EH (cell line): ENCODE measurements at places on chromosomes 13 and 19.

DNA sequence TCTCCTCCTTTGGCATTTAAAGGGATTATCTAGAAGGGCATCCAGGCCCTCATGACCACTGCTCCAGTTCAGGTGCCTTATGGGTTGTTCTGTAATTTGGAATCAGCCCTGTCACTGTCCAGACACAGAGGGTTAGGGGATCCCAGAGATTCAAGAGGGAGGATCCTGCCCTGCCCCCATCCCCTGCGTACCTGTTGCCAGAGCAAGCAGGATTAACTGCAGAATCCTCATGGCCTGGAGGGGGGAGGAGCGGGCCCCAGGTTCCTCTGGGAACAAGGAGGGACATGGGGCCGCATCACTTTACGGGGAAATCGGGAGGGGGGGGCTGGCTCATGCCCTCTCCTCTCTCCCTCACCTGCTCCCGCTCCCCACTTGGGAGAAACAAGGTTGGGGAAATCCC lies 1.0 kb downstream of the KLK11 start:
- no peak for DNase-seq

GRCh38 chr19:49863935-49864320 lies 3.4 kb downstream of the PNKP start:
- no peak for DNase-seq

- no peak for DNase-seq
These were observed 16.1 kb downstream of the CEACAM21 start for GRCh38 chr19:41591951-41592562.

GRCh38 chr13:23288564-23288963 lies 107.8 kb downstream of the SGCG start:
- no peak for DNase-seq

DNA sequence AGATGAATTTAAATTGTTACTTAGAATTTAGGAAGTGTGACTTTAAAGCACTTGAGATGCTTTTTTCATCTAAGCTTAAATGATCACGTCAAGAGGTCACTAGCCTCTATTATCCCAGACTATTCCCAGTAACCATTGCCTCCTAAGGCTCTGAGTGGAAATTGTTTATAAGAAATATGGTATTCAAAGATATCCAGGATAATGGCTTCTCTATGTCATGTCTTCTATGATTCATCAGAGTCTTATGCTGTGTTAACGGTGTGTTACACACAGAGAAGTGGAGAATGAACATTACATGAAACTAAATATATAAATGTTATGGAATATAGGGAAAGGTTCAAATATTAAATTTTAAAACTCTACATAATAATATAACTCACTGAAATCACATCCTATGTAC lies 79.8 kb upstream of the NBEA start:
- DNase-seq = no peak

- DNase-seq = no peak
These were observed 2.0 kb upstream of the SYCE2 start for GRCh38 chr19:12921047-12921446.

- DNase-seq = no peak
These were observed 10.1 kb downstream of the FUZ start for GRCh38 chr19:49802836-49803528.

DNA sequence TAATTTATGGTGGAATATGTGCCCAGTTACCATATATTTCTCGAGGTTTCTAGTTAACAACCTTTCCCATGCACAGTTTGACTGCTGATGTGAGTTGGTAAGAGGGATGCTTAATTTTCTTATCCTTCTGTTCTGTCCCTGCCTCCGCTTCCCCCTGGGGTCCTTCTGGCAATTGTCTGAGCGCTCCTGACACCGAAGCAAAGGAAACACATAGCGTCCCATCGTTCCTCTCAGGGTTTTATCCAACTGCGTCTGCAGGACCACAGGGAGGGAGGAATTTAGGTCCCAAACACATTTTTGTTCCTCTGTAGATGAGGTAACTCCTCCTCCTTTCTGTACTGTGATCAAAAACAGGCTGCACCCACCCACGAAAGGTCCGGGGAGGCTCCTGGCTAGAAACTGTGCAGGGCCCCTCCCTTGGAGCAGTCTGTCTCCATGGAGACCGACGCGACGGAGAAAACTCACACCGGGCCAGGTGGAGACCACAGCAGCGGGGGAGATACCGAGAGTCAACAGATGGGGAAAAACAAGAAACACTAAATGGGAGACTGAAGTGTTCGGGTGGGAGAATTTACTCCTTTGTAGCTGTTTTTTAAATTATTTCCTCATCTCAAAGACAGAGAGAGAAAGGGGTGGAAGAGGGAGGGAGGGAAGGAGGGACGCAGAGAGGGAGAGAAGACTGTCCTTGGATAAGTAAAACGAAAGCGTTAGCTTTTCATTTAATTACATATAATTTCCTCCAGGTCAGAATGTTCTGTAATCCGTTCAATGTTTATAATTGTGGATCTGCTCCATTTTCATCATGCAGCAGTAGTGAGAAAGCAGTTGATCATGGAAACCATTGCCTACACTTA lies 191.8 kb upstream of the NBEA start:
- no peak for DNase-seq

DNA sequence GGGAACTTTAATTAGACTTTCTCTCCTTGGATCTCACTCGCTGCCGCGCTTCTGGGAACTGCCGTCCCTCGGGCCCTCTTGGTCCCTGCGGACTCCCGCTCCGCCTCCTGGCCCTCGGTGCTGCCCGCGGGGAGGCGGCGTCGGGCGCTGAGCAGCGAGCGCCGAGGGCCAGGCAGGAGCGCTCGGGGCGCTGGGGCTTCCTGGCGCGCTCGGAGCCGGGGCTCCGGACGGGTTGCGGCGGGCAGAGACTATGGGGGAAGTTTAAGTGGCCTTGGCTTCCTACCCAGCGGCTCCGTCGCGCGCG lies 704 bp downstream of the CHST8 start:
- peak; percentile 3 for DNase-seq

- no peak for DNase-seq
These were observed 1039.5 kb upstream of the SLC10A2 start for GRCh38 chr13:104105418-104106355.

- DNase-seq = peak; percentile 60
These were observed 19.8 kb downstream of the COL4A1 start for GRCh38 chr13:110286833-110287819.

DNA sequence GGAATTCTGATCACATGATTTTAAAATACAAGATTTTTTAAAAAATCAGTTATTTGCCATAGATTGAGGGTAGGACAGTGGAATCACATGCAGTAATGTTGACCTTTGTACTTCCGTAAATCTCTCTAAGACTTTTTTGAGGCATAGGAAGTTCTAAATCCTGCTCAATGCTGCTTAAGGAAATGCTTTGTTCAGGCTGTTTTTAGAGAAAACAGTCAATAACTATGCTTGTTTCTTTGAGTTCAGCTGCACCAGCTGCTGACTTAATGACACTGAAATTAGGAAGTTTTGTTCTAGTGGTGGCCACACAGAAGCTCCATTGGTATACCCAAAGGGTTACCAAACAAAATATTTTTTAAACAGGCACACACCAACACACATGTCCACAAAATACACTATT lies 60.9 kb downstream of the KLF12 start:
- DNase-seq = no peak

DNA sequence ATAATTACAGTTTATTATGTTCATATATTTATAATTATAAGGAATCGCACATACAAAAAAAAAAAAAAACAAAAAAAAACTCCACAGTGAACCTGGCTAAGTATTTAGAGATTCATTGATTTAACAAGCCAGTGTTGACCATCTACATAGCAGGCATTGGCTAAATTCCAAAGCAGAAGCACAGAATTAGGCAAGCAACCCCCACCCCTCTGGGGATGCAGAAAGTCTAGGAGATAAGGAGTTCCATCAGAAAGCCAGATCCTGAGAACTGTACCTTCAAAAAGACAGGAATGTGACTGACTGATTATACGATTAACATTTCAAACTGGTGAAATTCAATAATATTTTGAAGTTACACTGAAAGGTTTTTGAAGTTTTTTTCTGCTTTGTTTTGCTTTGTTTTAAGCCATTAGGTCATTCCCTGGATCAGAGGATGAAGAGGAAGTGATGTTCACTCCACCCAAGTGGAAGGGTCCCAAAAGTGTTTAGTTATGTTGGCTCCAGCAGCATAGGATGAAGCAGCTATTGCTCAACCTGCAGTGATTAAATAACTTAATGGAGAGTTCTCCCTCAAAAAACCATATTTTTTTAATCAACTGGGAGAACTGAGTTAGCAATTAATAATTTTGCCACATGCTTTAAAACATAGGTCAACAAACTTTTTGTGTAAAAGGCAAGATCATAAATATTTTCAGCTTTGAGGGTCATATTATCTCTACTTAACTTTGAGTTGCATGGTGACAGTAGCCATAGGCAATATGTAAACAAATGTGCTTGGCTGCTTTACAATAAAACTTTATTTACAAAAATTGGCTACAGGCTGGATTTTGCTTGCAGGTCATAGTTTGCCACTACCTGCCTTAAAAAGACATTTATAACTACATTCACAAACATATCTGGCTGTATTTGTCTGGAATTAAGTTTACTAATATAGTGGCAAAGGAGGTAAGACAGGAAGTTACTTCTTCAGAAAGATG lies 49.6 kb downstream of the DOCK9 start:
- peak; percentile 61 for DNase-seq

DNA sequence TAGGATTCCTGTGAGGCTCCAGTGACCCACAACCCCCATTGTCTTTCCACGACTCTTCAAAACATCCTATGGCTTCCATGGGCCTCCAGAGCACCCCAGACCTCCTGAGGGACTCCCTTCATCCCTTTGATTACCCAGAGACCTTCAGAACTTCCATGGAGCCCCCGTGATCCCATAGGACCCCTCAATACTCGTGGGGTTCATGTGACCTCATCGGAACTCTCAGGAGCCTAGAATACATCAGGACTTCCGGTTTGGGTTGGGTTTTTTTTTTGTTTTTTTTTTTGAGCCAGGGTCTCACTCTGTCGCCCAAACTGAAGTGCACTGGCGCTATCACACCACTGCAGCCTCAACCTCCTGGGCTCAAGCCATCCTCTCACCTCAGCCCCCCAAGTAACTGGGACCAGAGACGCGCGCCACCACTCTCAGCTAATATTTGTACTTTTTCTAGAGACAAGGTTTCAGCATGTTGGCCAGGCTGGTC lies 774 bp downstream of the ALDH16A1 start:
- no peak for DNase-seq

- peak; percentile 42 for DNase-seq
These were observed 1.1 kb downstream of the WTIP start for GRCh38 chr19:34482380-34483250.

GRCh38 chr13:71320452-71320851 lies 546.6 kb downstream of the DACH1 start:
- DNase-seq = no peak

DNA sequence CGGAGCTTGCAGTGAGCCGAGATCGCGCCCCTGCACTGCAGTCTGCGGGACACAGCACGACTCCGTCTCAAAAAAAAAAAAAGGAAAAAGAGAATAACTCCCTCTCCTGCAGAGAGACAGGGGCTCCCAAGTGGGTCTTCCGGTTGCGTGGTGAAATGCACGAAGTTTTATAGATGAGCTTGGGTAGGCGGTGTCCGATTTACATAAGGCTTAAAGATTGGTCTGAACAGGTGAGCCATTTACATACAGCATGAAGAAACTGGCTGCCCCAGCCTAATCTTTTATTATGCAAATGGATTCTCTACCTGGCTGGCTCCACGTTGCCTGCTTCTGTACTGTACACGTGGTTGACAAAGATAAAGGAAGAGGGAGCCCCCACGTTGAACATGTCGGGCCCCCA lies 19.5 kb downstream of the ADGRE2 start:
- DNase-seq = no peak

DNA sequence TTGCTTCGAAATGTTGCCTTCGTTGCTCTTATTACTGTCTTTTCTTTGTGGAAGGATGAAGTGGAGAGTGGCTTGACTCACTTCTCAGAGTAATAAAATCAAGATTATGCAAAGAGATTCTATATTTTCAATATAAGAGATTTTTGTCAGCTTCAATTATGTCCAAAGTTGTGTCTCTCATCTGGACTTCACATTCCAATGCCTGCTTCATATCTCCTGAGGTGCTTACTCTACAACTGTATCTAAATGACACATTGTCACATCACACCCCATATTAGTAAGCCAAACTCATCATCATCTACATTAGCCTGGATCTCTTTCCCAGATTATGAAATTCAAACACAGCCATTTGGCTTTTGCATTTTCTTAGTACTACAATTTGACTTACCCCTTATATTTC lies 409.4 kb downstream of the DACH1 start:
- DNase-seq = no peak

DNA sequence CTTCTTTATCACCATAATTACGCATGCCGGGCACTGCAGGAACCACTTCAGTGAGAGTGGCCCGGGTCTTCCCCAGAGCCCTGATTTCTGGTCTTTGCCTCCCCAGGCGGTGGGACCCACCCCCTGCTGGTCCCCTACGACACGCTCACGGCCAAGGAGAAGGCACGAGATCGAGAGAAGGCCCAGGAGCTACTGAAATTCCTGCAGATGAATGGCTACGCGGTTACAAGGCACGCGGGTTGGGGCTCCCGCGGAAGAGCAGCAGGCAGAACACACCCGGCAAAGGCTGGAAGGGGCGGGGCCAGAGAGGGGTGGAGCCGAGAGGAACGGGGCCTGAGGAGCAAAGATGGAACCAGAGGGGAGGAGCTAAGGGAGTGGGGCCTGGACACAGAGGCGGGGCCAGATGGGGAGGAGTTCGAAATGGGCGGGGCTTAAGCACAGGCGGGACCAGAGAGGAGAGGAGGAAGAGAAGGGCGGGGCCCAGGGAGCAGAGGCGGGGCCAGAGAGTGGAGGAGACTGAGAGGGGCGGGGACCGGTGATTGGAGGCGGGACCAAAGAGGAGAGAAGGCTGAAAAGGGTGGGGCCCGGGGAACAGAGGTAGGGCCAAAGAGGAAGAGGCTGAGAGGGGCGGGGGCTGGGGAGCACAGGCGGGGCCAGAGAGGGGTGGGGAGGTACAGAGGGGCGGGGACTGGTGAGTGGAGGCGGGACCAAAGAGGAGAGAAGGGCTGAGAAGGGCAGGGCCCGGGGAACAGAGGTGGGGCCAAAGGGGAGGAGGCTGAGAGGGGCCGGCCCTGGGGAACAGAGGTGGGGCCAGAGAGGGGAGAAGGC lies 73.4 kb downstream of the RYR1 start:
- peak; percentile 75 for DNase-seq

DNA sequence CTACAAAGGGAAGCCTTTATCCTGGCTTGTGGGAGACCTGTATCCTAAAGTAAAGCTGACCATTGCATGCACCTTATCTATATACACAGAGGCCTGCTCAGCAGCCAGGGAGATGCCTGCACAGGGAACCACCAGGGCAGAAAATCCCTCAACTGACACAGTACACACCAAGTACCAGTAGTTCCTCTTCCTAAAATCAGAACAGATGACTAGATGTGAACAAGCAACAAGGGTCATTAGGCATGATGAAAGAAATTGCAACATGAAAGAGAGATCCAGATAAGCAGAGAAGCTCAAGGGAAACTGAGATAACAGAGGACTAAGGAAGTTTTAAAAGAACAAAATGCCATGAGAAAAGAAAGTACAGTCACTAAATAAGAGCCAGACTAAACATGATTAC lies 39.7 kb upstream of the SLC7A9 start:
- no peak for DNase-seq

GRCh38 chr13:30395192-30396158 lies 26.8 kb upstream of the UBE2L5 start:
- peak; percentile 91 for DNase-seq
